ENCODE measurements at places on chromosomes 16 and 17. TPM values are rescaled to one million over a fixed set of nuclear protein-coding genes. Genes with fewer than 3 reads are reported as not detected.
A peak's percentile ranks its signal among the peaks of the same experiment; 100 is the strongest.

- DNase-seq = peak; percentile 41
Observed at GRCh38 chr17:83189044-83190003, 109.9 kb downstream of the METRNL start.

GRCh38 chr17:61492759-61493526 is 40.7 kb downstream of the TBX4 start:
- DNase-seq = no peak

GRCh38 chr17:45429339-45430005 is 3.2 kb downstream of the ARHGAP27 start:
- no peak for DNase-seq

DNA sequence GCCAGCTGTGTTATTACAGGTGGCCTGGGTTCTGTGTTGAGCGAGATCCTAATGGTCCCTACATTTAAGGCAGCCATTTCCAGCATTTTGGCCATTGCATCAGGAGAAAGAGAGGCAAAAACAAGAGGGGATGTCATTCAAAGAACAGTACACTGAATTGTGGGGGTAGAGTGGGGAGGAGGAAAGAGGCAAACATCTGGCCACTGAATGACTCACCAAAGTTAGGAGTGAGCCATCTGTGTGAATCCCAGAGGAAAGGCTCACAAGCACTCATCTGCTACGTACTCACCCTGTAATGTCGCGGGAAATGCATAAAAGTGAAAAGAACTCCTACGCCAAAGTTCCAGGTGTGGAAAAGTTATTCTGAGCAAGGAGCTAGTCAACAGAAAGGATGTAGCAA is 16.7 kb downstream of the KRABD2 start:
- no peak for DNase-seq

GRCh38 chr16:28218109-28218508 is 6.3 kb upstream of the XPO6 start:
- no peak for DNase-seq

DNA sequence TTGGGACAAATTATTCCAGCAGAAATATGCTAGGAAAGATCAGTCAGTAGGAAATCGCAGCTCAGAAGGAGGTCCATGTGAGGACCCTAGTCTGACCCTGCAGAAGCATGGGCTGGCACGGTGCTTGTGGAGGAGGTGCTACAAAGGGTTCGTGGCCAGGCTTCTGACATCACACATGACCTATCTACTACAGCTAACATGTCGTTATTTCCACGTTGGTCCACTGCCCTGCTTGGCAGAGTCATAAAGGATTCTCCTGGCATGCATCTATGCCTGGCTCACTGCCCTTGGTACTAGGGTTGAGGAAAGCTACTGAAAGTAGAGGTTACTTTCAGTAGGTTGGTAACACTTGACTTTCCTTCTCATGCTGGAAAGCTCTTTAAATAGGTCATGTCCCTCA is 118.1 kb upstream of the SHISA6 start:
- no peak for DNase-seq

GRCh38 chr16:89147085-89147817 is 24.3 kb upstream of the CDH15 start:
- no peak for DNase-seq

- no peak for DNase-seq
Observed at GRCh38 chr17:35046740-35047283, 16.7 kb downstream of the RFFL start.

DNA sequence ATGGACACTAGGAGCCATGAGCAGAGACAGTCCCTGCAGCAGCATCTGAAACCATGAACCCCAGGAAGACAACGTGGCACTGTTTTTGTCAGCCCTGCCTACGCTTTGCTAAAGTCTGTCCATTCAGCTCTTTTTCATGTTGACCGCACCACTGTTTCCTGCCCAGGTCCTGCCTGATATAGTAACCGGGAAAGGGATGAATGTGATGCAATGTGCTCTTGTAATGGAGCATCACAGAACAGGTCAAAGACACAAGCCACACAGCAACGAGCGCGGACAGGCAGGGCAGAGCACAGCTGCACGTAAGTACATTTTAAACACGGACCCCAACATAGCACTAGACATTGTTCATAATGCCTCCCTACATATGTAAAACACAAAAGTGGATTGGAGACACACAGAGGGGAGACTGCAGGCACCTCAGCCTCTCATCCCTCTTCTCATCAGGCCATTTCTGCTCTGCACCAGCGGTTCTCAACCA is 16.9 kb upstream of the TNFRSF13B start:
- no peak for DNase-seq

GRCh38 chr17:60106340-60107059 is 27.8 kb upstream of the HEATR6 start:
- no peak for DNase-seq

The EVPL gene
- total RNA-seq = 84.2 TPM

DNA sequence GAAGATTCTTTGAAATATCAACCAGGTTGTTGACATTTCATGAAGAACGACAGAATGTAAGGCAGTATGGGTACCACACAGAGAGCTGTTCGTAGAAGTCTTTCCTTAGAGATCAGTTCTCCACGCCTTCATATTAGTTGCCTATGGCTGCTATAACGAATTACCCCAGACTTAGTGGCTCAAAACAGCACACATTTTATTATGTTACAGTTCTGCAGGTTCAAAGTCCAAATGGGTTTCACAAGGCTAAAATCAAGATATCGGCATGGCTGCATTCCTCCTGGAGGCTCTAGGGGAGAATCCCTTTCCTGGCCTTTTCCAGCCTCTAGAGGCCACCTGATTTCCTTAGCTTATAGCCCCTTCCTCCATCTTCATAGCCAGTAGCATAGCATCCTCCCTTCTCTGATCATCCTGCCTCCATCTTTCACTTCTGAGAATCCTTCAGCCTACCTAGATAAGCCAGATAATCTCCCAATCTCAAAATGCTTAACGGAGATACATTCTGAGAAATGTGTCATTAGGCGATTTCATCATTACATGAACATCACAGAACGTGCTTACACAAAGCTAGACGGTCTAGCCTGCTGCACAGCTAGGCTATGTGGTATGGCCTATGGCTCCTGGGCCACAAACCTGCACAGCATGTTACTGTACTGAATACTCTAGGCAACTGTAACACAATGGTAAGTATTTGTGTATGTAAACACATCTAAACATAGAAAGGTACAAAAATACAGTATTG is 26.0 kb downstream of the ERCC4 start:
- no peak for DNase-seq

GRCh38 chr16:81350306-81350615 is 35.5 kb downstream of the GAN start:
- DNase-seq = no peak

Data from ureter (tissue), 1 donor.